ENCODE measurements at places on chromosomes 4 and X. TPM values are rescaled to one million over a fixed set of nuclear protein-coding genes. Genes with fewer than 3 reads are reported as not detected.

GRCh38 chr4:156838761-156839160, 132.8 kb downstream of the PDGFC start:
- H3K36me3 ChIP-seq: peaks cover 10% of the 10 kb centered on the region
- H3K4me1 ChIP-seq: no peaks in the 10 kb centered on the region
- H3K4me3 ChIP-seq: no peak overlapping the region
- H3K27me3 ChIP-seq: no peaks in the 10 kb centered on the region
- DNase-seq: peak; percentile 36

DNA sequence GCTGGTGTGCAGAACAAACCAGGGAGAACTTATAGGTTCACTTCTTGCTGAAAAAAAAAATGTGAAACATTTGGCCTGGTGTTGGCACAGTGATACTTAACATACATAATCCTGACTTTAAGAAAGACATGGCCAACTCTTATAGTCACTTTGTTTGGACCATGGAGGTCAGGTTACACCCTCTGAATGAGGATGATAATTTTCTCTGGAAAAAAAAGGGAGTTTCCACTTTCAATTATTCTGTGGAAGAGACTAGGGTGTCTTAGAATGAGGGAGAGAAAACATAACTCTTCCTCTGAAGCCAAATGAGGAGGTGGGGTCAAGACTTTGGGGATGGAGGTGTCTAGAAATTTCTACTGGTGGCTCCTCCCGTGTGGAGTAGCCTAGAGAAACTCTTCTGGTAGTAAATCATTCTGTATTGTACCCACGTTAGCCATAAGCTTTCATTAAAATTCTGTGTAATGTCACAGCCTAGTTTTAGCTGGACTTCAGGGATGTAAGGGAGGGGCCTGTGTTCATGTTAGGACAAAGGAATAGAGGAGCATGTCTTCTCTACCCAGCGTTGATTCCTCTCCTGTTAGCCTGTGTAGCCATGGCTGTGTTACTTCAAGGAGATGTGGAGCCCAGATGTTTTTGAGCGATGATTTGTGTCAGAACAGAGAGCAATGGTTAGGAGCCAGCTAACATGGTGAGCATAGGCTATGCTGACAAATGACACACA, 328.3 kb downstream of the GPAT3 start:
- no peaks in the 10 kb centered on the region for H3K27me3 ChIP-seq
- no peak for DNase-seq
- H3K36me3 ChIP-seq: no peaks in the 10 kb centered on the region

GRCh38 chr4:139018971-139019758, 3.6 kb downstream of the NOCT start:
- DNase-seq: no peak
- H3K36me3 ChIP-seq: no peaks in the 10 kb centered on the region
- H3K4me3 ChIP-seq: peak overlapping the region; percentile 77
- peak overlapping the region; percentile 94 for H3K27ac ChIP-seq

DNA sequence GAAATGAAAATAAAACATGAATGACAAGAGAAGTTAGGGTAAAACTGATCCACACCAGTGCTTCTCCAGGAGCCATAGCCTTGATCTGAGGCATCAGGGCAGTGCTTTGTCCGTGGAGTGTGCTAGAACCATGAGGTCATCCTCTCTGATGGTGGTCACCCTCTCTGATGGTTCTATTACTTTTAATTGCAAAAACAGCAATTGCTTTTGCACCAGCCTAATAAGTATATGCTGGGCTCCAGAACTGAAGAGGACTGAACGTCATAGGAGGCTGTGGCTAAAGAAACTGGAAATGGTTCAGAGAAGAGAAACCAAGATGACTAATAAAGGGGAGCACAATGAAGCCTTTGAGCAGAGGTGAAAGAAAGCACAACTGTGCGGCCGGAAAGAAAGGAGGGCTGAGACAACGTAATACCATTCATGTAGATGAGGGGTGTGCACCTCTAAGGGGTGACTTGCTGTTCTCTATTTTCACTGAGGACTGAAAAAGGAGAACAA, 17.0 kb upstream of the TMEM154 start:
- H3K27ac ChIP-seq: no peak overlapping the region
- peaks cover 45% of the 10 kb centered on the region for H3K4me1 ChIP-seq
- no peak overlapping the region for H3K4me3 ChIP-seq
- DNase-seq: no peak
- no peaks in the 10 kb centered on the region for H3K27me3 ChIP-seq

DNA sequence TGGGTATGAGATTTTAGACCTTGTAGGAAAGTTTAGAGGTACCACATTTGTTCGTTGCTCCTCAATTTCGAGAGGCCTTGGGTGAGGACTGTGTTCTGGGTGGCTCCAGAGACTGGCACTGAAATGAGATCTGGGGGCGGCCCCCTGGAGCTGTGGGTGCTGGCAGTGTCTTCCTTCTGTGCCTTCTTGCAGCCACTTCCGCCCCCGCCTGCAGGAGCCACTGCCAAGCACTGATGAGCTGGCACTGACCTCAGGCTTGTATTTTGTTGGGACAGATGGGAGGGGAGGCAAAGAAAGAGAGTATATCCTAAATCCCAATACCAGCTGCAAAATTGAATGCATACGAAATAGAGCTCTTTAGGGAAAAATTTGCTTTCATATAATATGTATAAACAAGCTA, 64.5 kb upstream of the CLDN34 start:
- H3K27me3 ChIP-seq: no peaks in the 10 kb centered on the region
- H3K36me3 ChIP-seq: no peaks in the 10 kb centered on the region
- H3K4me3 ChIP-seq: no peak overlapping the region
- DNase-seq: no peak

DNA sequence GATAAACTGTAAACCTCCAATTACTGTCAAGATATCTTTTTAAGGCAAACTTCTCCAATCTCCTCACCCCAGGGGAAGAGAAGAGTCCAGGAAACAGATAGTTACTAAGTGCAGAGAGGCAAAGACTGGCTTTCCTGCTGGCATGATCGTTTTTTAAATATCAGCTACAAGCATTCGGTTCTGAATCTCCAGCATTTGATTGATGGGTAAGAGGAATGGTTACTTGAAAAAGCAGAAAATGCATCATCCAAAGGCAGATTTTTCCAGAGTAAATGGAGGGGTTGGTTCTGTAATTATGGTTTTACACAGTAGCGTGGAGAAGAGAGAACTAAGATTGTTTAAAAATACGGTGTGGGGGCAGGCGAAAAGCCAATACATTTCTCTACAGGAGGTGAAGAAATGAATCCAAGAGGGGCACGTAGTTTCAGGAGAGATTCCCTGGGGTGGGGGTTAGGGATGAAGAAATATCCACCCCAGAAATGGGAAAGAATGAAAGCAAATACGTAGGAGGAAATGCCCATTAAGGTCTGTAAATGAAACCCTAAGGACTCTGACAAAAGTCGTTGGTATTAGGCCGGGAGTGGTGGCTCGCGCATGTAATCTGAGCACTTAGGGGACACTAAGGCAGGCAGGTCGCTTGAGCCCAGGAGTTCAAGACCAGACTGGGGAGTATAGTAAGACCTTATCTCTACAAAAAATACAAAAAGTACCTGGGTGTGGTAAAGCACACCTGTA, 248.3 kb downstream of the DHRSX start:
- DNase-seq: no peak
- H3K4me3 ChIP-seq: no peak overlapping the region
- peaks cover 9% of the 10 kb centered on the region for H3K4me1 ChIP-seq
- no peaks in the 10 kb centered on the region for H3K36me3 ChIP-seq

- H3K36me3 ChIP-seq: no peaks in the 10 kb centered on the region
- H3K4me3 ChIP-seq: no peak overlapping the region
- no peaks in the 10 kb centered on the region for H3K4me1 ChIP-seq
Observed at GRCh38 chr4:54779036-54779435, 121.3 kb downstream of the KIT start.

DNA sequence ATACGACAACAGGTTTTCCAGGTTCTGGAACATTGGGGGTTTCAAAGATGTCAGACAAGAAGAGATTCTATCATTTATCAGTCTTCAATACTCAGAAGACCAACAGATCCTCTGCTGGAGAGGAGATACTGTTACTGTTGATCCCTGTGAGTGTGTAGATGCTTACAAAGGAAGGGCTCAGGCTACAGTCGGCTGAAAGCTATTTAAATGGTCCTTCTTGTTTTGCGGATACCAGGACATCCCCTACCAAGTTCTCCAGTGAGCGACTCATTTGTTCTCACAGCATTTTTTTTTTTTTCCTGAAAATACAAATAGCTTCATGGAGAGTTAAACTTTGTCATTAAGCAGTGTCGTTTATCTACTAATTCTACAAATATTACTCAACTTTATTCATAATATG, 201.6 kb downstream of the CAMK2D start:
- no peaks in the 10 kb centered on the region for H3K27me3 ChIP-seq
- peaks cover 9% of the 10 kb centered on the region for H3K4me1 ChIP-seq
- H3K27ac ChIP-seq: peak overlapping the region; percentile 15
- no peaks in the 10 kb centered on the region for H3K36me3 ChIP-seq
- peak; percentile 54 for DNase-seq

DNA sequence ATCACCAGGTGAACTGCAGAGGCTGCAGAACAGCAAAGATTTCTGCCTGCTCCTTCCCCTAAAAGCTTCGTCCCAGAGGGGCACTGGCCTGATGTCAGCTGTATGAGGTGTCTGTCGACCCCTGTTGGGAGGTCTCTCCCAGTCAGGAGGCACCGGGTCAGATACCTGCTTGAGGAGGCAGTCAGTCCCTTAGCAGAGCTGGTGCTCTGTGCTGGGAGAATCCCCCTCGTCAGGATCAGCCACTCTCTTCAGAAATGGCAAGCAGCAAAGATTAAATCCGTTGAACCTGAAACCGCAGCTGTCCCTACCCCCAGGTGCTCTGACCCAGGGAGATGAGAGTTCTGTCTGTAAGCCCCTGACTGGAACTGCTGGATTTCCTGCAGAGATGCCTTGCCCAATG, 1166.3 kb upstream of the ADGRL3 start:
- H3K27ac ChIP-seq: no peak overlapping the region
- H3K4me3 ChIP-seq: no peak overlapping the region
- H3K4me1 ChIP-seq: no peaks in the 10 kb centered on the region
- H3K36me3 ChIP-seq: no peaks in the 10 kb centered on the region
- no peak for DNase-seq
- H3K27me3 ChIP-seq: no peaks in the 10 kb centered on the region

Gene HSPA4L
- total RNA-seq: 4.2 TPM

Gene LRRC66
- total RNA-seq: 0.24 TPM

Gene ATP1B4
- total RNA-seq: not detected

Measured in GM23338 (cell line).